ENCODE measurements at places on chromosomes 6 and 20. TPM values are rescaled to one million over a fixed set of nuclear protein-coding genes. Genes with fewer than 3 reads are reported as not detected.

ZNF311 gene
- 1.2 TPM for total RNA-seq

SLC22A3 gene
- total RNA-seq = not detected

TFAP2D gene
- not detected for total RNA-seq

IDH3B gene
- 133 TPM for total RNA-seq

DDX43 gene
- 0.58 TPM for total RNA-seq

SIRPA gene
- 10.4 TPM for total RNA-seq

APCDD1L gene
- 36.9 TPM for total RNA-seq

XRN2 gene
- 91.8 TPM for total RNA-seq

GSTA3 gene
- total RNA-seq = not detected

GSTA2 gene
- total RNA-seq = not detected

KIAA1755 gene
- total RNA-seq = 2.8 TPM

PAK5 gene
- not detected for total RNA-seq

NFATC2 gene
- total RNA-seq = not detected

COL9A3 gene
- 2.3 TPM for total RNA-seq

POU5F1 gene
- not detected for total RNA-seq

Measured in myometrial cell (primary cell).